ENCODE measurements at places on chromosomes 7 and 10. TPM values are rescaled to one million over a fixed set of nuclear protein-coding genes. Genes with fewer than 3 reads are reported as not detected.

The CNOT4 gene
- 26.4 TPM for total RNA-seq

GRCh38 chr10:101158459-101159058 lies 27.5 kb downstream of the TLX1 start:
- no peaks in the 10 kb centered on the region for H3K36me3 ChIP-seq
- no peak overlapping the region for H3K4me3 ChIP-seq
- DNase-seq: no peak
- peaks cover 6% of the 10 kb centered on the region for H3K4me1 ChIP-seq
- no peak overlapping the region for H3K27ac ChIP-seq

- no peaks in the 10 kb centered on the region for H3K36me3 ChIP-seq
- H3K27me3 ChIP-seq: no peaks in the 10 kb centered on the region
- DNase-seq: no peak
- no peak overlapping the region for H3K4me3 ChIP-seq
- no peak overlapping the region for H3K27ac ChIP-seq
- no peaks in the 10 kb centered on the region for H3K4me1 ChIP-seq
Observed at GRCh38 chr7:8204339-8205030, 57.5 kb downstream of the ICA1 start.

- no peak overlapping the region for H3K4me3 ChIP-seq
- H3K27ac ChIP-seq: peak overlapping the region; percentile 77
- no peaks in the 10 kb centered on the region for H3K36me3 ChIP-seq
- DNase-seq: no peak
Observed at GRCh38 chr10:103761075-103761920, 94.1 kb downstream of the SH3PXD2A start.

Data from heart right ventricle (tissue), 16 donors.